ENCODE measurements at places on chromosomes 5 and 9.

DNA sequence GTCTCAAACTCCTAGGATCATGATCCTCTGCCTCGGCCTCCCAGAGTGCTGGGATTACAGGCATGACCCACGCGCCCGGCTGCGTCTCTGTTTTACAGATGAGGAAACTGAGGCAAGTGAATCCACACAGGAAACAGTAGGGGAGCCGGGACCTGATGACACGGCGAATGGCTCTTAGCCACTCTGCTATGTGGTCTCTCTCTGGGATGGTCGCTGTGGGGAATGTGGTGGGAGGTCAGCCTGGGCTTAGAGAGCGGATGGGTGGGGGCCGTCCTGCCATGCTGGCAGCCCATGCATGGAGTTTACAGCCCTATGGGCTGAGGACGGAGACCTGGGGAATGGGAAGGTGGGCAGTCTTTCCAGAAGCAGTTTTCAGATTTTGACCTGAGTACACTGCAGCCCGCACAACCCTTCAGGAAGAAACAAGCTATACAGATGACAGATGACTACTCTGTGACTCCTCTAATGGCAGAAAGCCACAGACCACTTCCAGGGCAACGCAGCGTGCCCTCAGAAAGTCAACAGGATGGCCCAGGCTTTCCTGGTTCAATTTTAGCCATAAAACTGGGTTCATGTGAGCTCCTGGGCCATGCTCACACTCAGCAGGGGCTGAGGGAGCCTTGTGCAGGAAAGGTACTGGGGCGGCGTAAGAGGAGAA lies 136.1 kb upstream of the RAPGEF1 start:
- no peak for DNase-seq

GRCh38 chr9:79026316-79026715 lies 545.4 kb upstream of the TLE4 start:
- no peak for DNase-seq

DNA sequence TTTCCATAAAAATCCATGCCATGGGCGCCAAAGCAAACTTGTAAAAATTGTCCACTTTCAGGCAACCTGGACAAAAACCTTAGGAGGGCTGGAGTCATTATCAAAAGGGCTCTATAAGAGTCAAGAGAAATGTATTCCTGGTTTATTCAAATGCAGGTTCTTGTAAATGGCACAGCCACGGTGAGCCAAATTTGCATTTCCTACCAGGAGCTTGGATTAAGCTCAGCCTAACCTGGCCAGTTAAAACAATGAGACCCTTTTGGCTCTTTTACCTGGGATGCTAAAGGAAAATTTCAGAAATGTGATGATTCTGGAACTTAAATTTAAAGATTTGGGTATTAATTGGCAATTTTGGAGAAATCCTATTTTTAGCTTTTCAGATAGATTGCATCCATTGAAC lies 8.9 kb upstream of the ZNF474 start:
- no peak for DNase-seq

DNA sequence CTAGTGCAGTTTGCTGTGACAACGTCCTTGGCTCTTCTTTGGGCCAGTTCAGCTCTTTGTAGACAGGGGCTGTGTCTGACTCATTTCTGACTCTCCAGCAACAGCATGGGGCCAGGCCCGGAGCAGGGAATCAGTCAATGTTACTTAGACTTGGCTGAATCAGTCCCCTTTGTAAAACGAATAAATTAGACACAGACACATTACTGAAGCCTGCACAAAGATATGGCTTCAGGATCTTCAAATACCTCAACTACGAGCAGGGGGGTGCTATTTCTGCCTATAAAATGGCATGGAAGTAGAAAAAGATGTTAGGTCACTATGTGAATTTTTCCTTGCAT lies 204.7 kb downstream of the TTLL11 start:
- no peak for DNase-seq

DNA sequence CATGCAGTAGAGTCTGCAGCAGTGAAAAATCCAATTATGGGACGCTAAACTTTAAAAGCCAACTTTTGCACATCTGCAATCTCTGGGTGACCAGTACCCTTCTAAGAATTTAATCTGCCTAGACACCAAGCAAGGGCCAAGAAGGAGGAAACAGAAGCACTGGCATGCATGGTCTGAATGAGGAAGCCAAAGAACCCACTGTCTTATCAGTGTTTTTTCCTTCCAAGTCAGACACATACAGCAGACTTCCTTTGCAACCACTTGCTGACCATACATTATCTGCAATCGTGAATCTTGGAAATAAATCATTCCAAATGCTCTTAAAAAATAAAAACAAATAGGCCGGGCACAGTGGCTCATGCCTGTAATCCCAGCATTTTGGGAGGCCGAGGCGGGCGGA lies 65.9 kb downstream of the DEPDC1B start:
- no peak for DNase-seq

GRCh38 chr5:51214746-51215145 lies 168.5 kb upstream of the ISL1 start:
- DNase-seq = no peak

DNA sequence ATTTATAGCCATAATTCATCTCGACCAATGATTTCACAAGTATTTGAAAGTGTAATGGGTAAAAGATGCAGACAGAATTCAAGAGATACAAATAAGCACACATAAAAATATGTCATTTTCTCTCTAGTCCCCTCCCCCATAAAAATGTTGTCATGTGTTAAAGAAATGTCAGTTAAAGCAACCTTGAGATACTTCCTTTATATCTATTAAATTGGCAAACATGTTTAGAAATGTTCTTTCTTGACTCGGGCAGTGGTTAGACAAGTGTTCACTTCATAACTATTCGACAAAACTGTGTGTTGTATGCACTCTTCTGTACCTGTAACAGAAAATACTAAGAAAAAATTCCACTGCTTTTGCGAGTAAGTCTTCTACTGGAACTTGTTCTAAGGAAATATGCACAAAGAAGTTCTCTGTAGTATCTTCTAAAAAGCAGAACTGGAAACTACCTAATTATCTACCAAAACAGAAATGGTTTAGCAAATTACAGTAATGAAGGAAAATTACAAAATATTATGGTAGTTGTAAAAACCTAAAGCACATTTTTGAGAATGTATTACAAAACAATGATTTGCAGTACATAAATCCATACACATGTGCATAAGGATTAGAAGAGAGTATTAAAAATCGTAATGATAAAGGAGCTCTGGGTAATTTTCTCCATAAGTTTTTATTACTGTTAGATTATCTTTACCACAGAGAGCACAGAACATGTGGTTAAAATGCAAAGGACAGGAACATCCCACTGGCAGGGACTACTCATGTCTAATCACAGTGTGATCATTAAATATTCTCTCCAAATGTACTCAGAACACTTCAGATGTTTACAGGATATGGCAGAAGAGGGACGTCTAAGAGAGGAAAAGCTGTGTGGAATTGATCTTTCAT lies 35.9 kb downstream of the FBXW2 start:
- DNase-seq = no peak

GRCh38 chr5:150750469-150750868 lies 8.3 kb downstream of the DCTN4 start:
- DNase-seq = no peak

DNA sequence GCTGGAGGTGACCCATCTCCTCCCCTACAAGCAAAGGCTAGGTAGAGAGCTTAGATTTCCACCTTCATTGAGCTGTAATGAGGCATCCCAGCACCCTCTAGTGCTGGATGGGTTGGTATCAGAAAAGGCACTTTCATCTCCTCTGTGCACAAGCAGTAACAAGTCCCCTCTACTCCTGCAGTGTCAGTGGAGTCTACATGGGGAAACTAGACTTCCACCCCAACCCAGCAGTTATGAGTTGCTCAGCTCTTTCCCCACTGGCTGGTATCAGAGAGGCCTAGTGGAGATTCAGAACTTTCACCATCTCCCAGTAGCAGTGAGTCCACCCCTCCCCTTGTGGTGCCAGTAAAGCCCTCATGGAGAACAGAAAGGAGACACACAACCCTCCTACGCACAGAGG lies 17.9 kb downstream of the FCN1 start:
- DNase-seq = no peak

DNA sequence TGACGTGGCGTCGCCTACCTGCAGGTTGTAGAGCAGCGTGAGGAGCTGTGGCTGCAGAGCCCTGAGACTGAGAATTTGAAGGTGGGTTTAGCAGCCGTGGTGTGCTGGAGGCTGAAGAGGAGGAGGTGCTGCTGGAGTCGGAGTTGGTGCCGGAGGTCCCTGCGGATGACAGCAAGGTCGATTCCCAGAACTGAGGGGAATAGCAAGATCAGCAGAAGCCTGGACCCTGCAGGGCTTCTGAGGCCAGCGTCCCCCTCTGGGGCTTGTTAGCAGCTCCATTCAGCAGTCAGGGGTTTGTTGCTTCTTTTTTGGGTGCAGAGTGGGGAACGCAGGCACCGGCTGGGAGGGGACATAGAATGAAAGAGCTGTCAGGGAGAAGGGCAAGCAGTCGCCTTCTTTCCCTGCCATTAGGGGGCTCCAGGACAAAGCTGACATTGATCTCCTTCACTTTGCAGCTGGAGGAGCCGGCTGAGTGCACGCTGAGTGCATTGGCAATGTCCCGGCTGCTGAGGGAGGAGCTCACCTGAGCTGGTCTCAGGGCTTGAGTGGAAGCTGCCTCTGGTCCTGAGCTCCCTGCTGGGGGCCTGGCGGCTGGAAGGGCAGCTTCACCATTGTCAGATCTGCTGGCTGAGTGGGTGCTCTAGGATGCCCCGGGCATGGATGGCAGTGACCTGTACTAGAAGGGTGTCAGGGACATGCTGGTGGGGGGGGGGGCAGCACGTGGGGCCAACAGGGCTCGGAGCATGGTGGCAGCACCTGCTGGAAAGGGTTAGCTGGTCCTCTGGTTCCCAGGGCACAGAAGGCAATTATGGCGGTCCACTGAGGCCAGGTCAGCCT lies 20.8 kb downstream of the OBP2B start:
- DNase-seq = no peak

DNA sequence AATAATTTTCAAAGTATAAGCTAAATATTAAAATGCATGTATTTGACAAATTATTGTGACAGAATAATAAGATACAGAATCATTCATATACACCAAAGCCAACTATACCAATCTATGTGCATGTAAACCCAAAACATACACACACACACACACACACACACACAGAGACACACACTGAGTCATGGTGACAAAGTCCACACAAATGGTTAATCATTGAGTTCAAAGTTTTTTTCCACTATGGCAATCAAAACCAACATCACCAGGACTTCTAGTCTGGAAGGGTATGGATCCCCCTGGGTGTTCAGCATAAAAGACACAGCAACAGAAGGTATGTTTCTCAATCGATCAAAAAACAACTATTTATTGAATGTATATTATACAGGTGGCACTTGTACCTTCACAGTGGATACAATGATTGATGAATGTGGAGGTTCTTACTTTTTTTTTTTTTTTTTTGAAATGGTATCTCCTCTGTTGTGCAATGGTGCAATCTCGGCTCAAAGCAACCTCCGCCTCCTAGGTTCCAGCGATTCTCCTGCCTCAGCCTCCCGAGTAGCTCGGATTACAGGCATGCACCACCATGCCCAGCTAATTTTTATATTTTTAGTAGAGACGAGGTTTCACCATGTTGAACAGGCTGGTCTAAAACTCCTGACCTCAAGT lies 137.0 kb downstream of the PDE4D start:
- DNase-seq = no peak

DNA sequence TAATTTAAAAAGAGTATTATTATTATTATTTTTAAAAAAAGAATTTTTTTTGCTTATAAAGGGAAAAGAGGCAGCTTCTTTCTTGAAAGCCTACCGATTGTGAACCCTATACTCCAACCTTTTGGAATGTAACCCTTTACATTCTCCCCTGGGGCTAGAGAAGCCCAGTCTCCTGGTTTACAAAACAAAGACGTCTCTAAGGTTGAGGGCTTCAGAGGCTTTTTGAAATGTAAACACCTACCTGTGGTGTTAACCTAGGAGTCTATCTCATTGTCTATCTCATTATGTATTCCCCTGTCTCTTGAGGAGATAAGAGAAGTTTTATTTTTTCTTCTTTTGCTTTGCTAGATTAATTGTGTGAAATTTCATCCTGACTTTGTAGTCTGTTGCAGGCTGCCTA lies 4.7 kb downstream of the TNFSF8 start:
- DNase-seq = no peak

GRCh38 chr5:6393596-6394194 lies 15.3 kb upstream of the MED10 start:
- DNase-seq = no peak

- DNase-seq = no peak
Measured at GRCh38 chr5:43353668-43354067, 40.5 kb upstream of the HMGCS1 start.

GRCh38 chr5:177435847-177436536 lies 9.5 kb downstream of the GRK6 start:
- DNase-seq = no peak

DNA sequence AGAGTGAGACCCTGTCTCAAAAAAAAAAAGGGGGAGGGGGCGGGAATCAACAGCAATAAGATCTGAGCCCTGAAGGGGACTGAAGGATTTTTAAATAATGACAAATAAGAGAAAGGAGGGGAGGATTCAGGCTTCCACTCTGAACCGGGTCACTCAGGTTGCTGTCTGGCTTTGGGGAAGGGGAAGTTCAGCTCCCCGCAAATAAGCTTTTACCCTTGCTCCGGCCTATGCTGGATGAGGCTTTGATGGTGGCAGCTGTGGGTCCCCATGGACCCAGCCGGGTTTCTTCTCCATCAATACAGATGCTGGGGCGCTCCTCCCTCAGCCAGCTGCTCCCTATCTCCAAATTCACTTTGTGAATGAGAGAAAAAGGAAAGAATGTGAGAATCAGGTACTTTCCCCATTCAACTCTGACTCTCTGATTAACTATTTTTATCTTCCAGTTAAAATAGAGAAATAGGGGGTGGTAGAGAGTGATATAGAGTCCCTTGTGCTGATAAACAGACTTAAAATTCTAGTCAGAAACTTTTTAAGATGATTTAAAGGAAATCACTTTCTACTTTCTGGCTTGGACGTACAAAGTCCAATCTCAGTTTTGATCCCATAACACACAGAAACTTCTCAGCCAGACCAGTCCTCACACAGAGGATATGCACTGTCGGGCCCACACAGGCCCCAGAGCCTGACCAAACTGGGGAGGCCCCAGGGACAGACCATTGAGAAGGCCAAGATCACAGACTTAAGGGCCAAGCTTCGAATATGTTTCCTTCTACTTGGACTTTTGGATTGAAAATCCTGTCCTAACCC lies 39.6 kb downstream of the C5orf15 start:
- no peak for DNase-seq

DNA sequence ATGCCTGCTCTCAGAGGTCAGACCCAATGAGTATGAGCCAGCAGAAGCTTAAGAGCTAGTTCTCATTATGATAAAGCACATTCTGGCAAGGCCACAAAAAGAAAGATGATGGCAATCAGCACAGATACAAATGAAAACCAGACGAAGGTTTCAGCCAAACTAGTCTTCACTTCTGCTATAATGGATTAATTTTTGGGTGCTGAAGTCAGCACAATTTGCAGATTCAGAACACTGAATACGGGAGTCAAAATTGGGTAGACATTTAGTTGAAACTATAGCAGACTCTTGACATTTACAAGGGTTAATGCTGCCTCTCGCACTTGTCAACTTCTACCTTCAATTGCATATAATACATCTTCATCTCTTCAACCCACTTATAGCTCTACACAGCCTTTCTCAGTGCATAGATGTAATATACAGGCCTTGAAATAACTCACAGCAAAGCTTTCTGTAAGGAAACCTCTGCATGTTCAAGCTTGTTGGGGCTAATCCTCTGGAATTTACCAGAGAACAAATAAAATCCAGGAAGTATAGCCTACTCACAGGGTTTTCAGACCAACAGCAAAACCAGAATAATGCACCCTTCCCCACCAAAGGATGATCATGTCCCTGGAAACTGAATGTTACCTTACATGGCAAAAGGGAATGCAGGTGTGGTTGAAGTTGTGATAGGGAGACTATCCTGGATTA lies 77.1 kb downstream of the BAAT start:
- no peak for DNase-seq

All from chondrocyte (in vitro differentiated cells).